ENCODE measurements at places on chromosomes 3 and 15. TPM values are rescaled to one million over a fixed set of nuclear protein-coding genes. Genes with fewer than 3 reads are reported as not detected.

Gene GOLGA6D
- not detected for total RNA-seq

Gene MYRIP
- 29.0 TPM for total RNA-seq

Gene SYNPR
- total RNA-seq, result not detected

Gene RETNLB
- total RNA-seq, result not detected

Gene CIB2
- total RNA-seq, result 1.9 TPM

Gene GOLGA6B
- not detected for total RNA-seq

Gene KLHL40
- total RNA-seq, result under 0.01 TPM

Gene KBTBD13
- total RNA-seq, result not detected

Gene CAPN7
- total RNA-seq, result 41.2 TPM

Gene PROK2
- not detected for total RNA-seq

Gene SATB1
- total RNA-seq, result 15.7 TPM

Gene SLC35G2
- total RNA-seq, result 21.9 TPM

Gene CHRD
- 0.13 TPM for total RNA-seq

Gene BSN
- total RNA-seq, result 0.13 TPM

Gene ATP8B4
- not detected for total RNA-seq

Gene TBL1XR1
- 146 TPM for total RNA-seq

Gene B2M
- total RNA-seq, result 2,058 TPM

Gene P2RY13
- total RNA-seq, result not detected

Gene ZMYND10
- total RNA-seq, result 0.13 TPM

Gene SYNM
- total RNA-seq, result 5.7 TPM

Measured in thoracic aorta endothelial cell (primary cell).